ENCODE measurements at places on chromosomes 2 and 18.

DNA sequence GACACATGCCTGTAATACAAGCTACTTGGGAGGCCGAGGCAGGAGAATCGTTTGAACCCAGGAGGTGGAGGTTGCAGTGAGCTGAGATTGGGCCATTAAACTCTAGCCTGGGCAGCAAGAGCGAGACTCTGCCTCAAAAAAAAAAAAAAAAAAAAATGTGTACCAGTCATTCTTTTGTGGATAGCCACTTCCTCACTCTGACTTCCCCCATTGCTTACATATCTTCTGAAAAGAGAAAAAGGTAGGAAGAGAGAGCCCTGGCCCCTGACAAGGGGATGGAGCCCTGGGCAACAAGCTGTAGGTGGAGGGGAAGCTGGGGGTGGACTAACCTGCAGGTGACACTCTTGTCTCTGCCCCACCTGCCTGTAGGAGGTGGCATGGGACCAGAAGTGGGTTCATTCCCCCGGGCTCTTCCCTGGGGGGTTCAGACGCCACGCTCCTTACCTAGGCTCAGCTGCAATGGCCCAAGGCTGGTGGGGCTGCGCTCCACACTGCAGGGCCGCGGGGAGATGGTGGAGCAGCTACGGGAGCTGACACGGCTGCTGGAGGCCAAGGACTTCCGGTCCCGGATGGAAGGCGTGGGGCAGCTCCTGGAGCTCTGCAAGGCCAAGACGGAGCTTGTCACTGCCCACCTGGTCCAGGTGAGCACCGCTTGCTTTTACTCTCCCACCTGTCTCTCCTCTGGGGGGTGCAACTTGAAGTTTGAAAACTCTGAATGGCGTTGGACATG, 39.1 kb downstream of the PCARE start:
- DNase-seq: no peak

- no peak for DNase-seq
These were observed 8.2 kb downstream of the ADAM17 start for GRCh38 chr2:9547262-9547991.

- no peak for DNase-seq
These were observed 508 bp downstream of the CD8A start for GRCh38 chr2:86790134-86790675.

DNA sequence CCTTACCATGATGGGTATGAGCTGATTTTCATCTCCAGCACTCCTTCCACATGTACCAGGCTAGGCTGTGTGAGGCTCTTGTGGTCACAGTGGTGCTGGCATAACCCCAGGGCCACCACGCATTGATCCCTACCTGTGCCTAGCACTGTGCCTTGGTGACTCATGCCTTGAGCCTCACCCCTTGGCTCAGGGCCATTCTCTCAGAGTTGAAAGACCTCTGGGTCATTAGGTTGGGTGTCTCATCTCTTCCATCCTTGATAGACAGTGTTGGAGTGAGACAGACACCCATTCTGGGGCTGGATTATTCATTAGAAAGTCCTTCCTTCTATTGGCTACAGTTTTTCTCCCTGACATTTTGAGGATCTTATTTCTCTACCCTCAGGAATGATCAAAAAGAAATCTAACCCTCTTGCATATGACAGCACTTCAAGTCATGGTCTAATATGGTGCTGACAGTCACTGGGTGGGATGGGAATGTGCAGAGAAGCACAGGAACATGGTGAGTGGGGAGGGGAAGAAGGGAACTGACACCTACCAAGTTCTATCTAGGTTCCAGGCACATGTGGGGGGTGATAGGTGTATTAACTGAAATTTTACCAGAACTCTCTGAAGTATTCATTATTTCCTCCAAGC, 41.3 kb downstream of the DYSF start:
- DNase-seq: no peak

- DNase-seq: no peak
These were observed 18.4 kb downstream of the SH3RF3 start for GRCh38 chr2:109147405-109147804.

DNA sequence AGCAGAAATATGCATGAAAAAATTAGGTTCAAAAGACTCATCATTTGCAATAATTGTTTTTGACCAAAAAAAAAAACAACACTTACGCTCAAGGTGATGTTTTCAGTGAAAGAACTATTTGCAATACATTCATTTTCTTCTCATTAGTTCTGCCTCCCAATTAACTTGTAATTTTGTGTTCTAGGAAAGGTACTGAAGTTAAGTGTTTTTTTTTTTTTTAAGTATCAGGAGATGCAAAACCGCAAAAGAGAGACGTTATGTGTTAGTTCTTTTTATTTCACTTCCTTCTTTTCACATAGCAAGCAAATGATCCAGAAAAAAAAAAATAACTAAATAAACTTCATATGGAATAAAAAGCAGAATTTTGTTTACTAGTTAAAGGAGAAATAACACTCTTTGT, 735.2 kb upstream of the GCFC2 start:
- no peak for DNase-seq

- no peak for DNase-seq
These were observed 788.0 kb upstream of the GYPC start for GRCh38 chr2:125867908-125868307.

DNA sequence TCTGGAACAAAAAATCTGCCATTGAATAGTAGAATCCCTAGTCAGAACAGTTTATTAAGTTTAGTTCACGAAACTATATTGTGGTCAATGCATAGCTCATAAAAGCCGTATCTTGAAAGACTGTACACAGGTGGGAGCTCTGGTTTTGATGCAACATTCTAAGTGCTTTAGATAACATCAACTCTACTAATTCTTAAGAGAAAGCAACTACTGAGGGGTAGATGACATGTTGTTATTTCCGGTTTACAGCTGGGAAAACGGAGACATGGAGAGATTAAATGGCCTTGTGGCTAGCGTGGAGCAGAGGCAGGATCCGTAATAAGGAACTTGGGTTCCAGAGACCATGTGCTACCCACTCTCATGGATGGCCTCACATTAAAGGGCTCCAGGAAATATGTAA, 4.2 kb upstream of the ITGA6 start:
- no peak for DNase-seq

GRCh38 chr2:69054431-69054830, 41.5 kb downstream of the ANTXR1 start:
- DNase-seq: no peak

GRCh38 chr2:100067784-100068183, 74.6 kb downstream of the AFF3 start:
- DNase-seq: no peak

DNA sequence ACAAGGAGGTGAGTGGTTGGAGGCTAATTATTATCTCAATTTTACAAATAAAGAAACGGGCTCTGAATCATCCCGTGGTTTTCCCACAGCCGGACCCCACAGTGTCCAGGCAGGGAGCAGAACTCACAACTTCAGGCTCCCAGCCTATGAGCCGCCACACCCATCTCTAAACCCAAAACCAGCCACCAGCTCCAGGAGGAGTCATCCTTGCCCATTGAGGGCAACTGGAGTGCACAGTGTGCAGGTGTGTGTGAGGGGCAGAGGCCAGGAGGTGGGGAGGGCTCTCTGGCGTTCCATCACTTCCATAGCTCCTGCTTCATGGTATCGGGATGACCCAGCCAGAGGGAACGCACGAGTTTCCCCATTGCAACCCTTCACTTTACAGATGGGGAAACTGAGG, 144.5 kb downstream of the CYP26B1 start:
- no peak for DNase-seq

DNA sequence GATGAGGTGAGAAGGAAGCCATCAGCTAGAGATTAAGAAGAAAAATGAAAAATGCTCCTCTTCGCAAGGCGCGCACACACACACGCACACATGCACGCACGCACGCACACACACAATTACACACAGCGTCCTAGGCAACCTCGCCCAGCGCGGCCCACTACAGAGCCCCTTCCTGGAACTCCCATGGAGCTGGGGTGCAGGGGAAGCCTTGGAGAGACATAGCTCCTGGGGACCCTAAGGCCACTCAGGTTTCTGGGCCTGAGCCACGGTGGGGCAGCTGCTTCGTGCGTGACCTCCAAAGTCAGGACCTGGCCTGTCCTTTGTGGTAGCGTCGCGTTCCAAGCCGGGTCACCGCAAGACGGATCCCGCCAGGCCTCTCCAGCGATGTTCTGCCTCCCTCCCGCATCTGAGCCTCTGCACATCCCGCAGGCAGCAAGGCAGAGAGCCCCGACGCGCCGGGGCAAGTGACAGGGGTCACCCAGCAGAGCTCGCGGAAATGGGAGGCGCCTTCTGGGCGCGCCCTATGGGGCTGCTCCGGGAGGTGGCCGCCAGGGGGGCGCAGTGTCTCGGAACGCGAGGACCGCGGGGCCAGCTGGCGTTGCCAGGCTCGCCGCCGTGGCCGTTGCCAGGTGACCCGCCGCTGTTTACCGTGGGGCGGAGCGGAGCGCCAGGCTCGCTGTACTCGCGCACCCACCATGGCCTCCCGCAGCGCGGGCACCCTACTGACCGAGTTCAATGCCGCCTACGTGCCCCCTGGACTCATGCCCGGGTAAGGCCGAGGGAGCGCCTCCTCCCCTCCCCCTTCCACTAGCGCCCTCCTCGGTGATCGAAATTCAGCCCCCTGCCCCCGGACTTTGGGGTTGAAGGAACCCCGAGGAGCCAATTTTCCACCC, 79.0 kb downstream of the CIB4 start:
- DNase-seq: no peak

DNA sequence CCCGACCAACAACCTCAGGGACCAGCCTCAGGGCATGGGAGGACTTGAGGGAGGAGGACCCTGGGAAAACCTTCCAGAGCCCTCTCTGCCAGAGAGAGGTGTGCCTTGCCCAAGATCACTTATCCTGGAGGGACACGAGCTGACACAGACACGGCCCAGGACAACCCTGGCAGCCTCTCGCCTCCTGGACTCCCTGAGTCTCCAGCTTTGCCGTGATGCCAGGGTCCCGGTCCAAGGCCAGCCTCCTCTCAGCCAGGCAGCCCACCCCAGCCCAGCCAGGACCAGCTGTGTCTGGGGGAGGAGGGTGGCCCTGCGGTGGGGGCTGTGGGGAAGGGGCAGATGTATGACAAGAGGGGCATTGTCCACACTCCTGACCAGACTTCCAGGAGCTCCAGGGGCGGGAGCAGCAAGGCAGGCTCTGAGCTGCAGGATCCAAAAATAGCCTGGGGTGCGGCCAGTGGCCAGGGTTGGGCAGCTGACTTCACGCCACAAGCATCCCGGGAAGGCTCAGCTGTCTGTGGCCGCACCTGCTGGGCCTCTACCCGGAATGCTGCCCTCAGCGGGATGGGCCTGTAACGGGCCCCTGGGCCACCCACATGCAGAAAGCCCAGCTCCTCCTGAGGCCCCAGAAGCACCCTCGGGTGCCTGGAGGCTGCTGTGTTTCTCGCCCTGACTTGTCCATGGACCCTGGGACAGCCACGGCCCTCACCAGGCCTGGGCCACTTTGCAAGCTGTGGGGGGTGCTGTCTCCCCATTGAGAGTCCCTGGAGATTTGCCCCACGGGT, 65.5 kb upstream of the GPC1 start:
- DNase-seq: no peak

DNA sequence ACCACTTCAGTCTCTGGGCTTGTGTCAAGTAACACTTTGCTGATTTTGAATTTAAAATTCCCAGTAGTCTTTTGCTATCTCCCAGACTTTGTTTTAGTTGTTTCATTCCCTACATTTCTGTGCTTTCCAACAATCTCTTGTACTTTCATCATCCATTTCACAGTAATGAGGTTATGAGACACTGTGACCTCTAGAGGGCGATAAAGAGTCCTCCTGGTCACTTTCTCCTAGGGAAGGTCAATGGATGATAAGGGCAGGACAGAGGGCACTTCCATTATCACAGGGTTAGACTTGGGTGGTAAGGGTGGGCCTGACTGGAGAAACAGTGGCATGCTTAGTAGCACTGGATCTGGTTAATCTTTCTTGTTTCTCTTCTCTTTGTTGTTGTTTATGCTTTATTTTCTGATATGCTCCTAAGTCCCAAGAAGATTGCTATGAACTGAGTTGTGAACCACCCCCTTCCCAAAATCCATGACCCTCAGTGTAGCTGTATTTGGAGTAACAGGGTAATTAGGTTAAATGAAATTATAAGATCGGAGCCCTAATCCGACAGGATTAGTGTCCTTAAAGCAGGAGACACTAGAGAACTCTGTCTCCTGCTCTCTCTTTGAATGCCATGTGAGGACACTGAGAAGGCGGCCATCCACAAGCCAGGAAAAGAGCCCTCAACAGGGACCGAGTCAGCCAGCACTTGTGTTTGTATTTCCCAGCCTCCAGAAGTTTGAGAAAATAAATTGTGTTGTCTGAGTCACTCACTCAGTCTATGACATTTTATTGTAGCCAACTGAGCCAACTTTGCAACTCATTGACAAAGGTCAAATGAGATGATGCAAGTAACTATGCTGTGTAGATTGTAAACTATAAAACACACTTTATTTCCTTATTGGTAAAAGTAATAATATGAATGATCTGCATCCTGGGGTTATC, 779.2 kb downstream of the CNTNAP5 start:
- DNase-seq: no peak

DNA sequence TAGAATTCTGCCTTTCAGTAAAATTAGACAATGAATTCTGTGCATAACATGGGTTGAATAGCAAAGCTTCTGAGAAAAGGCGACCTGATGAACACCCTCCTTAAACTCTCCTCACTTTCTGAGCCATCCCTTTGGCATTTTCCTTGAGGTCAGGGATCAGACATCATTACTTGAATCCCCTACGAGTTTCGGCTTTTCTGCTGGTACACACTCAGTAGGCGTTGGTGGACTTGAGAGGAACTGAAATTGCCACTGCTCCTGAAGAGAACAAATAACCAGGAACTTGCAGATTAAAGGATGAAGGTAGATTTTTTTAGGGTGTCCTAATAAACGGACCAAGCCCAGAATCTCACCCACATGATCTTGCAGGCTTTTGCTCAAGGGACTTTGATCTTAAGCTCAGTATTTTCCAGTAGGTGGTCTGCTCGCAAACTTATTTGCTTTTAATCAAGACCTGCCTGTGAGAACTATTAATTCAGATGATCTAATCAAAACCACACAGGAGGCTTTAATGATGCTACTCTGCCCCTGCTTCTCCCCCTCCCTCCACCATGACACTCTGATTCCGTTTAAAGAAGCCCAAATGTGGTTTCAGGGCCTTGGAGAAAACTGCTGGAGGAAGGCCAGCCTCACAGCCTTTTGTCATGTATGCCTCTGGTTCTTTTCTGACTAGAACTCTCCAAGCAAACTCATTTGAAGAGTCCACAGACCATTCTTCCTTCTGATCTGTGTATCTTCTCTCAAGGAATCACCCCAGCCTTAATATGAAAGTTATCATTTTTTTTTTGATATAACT, 124.9 kb downstream of the PRKCE start:
- DNase-seq: no peak

DNA sequence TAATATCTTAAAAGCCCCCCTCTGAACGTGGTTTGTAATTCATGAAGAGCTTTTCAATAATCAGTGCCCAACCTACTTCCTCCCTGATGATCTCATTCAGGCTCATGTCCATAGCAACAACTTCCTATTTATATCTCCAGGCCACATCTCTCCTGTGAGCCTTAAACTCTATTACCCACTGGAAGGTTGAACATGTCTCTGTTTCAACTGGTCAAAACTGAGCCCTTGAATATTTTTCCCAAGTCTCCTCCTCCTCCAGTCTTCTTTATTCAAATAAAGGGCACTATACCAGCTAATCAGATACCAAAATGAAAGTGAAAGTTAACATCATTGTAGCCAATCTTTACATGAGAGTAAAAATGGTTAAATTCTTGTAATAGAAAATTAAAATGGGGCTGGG, 63.7 kb upstream of the ITGA4 start:
- DNase-seq: no peak
